Smooth muscle cell of trachea (primary cell): ENCODE measurements at places on chromosomes 16 and 17. TPM values are rescaled to one million over a fixed set of nuclear protein-coding genes. Genes with fewer than 3 reads are reported as not detected.

Gene CCL7
- total RNA-seq: 1.7 TPM in 1 of 2 replicates, not detected in the other

Gene PER1
- 3.9 and 9.4 TPM in 2 replicates for total RNA-seq

Gene DNAH2
- total RNA-seq: 0.17 and 0.29 TPM in 2 replicates

Gene PRSS53
- total RNA-seq: 2.5 and 2.8 TPM in 2 replicates

Gene KRTAP4-6
- not detected in 2 replicates for total RNA-seq

Gene CHP2
- not detected in 2 replicates for total RNA-seq

Gene HSD3B7
- 49.7 and 76.7 TPM in 2 replicates for total RNA-seq
